Kidney (tissue), 22 donors: ENCODE measurements at places on chromosomes 4 and X. TPM values are rescaled to one million over a fixed set of nuclear protein-coding genes. Genes with fewer than 3 reads are reported as not detected.

DNA sequence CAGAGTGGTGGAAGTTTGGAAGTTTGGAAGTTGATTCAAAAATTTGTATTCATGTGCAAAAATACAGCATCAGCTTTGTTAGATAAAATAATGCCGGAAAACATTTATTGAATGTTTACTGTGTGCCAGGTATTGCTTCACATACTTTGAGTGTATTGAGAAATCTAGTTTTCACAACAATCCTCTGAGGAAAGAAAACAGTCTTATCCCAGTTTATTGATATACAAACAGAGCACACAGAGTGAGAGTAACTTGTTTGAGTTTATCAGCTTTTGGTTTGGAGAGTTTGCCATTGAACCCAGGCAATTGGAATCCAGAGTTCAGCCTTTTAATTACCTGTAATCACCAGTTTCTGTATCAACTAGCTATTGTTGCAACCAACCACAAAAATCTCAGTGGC is 127.2 kb upstream of the RPS6KA3 start:
- H3K27me3 ChIP-seq: no peaks in the 10 kb centered on the region
- H3K36me3 ChIP-seq: no peaks in the 10 kb centered on the region
- no peak overlapping the region for H3K27ac ChIP-seq
- H3K4me1 ChIP-seq: no peaks in the 10 kb centered on the region
- no peak overlapping the region for H3K4me3 ChIP-seq

- no peak overlapping the region for H3K27ac ChIP-seq
- H3K4me3 ChIP-seq: no peak overlapping the region
- H3K36me3 ChIP-seq: no peaks in the 10 kb centered on the region
- H3K27me3 ChIP-seq: no peaks in the 10 kb centered on the region
These were observed 50.8 kb downstream of the MAOA start for GRCh38 chrX:43706786-43707370.

- peaks cover 4% of the 10 kb centered on the region for H3K27me3 ChIP-seq
- no peak overlapping the region for H3K27ac ChIP-seq
- H3K4me3 ChIP-seq: no peak overlapping the region
- H3K36me3 ChIP-seq: no peaks in the 10 kb centered on the region
These were observed 55.6 kb downstream of the RTL9 start for GRCh38 chrX:110414273-110414672.

- H3K4me3 ChIP-seq: no peak overlapping the region
- DNase-seq: no peak
- no peaks in the 10 kb centered on the region for H3K4me1 ChIP-seq
- no peak overlapping the region for H3K27ac ChIP-seq
- no peaks in the 10 kb centered on the region for H3K27me3 ChIP-seq
- no peaks in the 10 kb centered on the region for H3K36me3 ChIP-seq
These were observed 64.1 kb upstream of the MAD2L1 start for GRCh38 chr4:120130786-120131185.

Gene ANAPC4
- 28.4 TPM for total RNA-seq

- no peaks in the 10 kb centered on the region for H3K36me3 ChIP-seq
- no peak for DNase-seq
- no peaks in the 10 kb centered on the region for H3K27me3 ChIP-seq
- no peak overlapping the region for H3K4me3 ChIP-seq
- no peaks in the 10 kb centered on the region for H3K4me1 ChIP-seq
- H3K27ac ChIP-seq: no peak overlapping the region
These were observed 650.8 kb upstream of the DIPK2B start for GRCh38 chrX:45851434-45851991.

DNA sequence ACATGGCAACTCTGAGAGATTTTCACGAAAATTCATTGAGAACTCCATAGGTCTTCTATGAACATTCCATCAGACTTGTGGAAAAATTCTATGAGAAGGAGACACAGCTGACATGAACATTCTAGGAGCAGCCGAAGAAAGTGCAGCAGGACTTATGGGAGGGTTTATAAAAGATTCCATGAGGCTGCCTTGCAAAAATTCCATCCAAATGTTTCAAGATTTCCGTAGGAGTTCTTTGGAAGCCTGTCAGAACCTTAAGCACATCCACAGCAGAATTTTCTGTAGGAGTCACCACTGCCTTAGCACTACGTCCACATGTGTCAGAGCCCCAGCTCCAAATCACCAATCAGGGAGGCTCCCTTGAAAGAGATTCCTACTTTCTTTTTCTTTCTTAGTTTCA is 67.0 kb upstream of the MSX1 start:
- no peak overlapping the region for H3K4me3 ChIP-seq
- no peaks in the 10 kb centered on the region for H3K36me3 ChIP-seq
- H3K4me1 ChIP-seq: no peaks in the 10 kb centered on the region

- no peak for DNase-seq
- H3K36me3 ChIP-seq: no peaks in the 10 kb centered on the region
- no peaks in the 10 kb centered on the region for H3K4me1 ChIP-seq
- no peaks in the 10 kb centered on the region for H3K27me3 ChIP-seq
These were observed 222.4 kb downstream of the KDR start for GRCh38 chr4:54902976-54903375.

Gene SLC30A9
- total RNA-seq: 70.8 TPM

DNA sequence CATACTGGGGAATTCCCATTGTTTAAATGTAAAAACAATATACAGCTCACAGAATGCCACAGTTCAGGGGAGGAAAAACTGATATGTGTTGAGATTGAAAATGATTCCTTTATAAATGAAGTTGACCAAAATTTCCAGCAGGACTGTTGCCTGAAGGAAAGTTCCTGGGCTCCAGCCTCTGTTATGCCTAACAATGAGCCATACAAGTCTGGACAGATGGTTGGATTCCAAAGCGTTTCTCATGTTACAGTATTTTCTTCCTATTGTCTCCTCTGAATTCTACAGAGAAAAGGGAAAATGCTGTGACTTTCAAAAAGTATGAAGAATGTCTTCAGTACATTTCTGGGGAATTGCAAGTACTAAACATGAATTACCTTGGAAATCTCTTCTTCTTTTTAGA is 73.3 kb downstream of the ALPK1 start:
- DNase-seq: no peak
- H3K4me1 ChIP-seq: no peaks in the 10 kb centered on the region
- no peak overlapping the region for H3K4me3 ChIP-seq
- H3K27me3 ChIP-seq: no peaks in the 10 kb centered on the region
- H3K36me3 ChIP-seq: no peaks in the 10 kb centered on the region
- H3K27ac ChIP-seq: no peak overlapping the region

- no peak for DNase-seq
- H3K27me3 ChIP-seq: no peaks in the 10 kb centered on the region
- H3K4me3 ChIP-seq: no peak overlapping the region
- no peaks in the 10 kb centered on the region for H3K36me3 ChIP-seq
These were observed 66.2 kb downstream of the BEX3 start for GRCh38 chrX:103442536-103442901.

Gene ANK2
- total RNA-seq: 21.1 TPM

DNA sequence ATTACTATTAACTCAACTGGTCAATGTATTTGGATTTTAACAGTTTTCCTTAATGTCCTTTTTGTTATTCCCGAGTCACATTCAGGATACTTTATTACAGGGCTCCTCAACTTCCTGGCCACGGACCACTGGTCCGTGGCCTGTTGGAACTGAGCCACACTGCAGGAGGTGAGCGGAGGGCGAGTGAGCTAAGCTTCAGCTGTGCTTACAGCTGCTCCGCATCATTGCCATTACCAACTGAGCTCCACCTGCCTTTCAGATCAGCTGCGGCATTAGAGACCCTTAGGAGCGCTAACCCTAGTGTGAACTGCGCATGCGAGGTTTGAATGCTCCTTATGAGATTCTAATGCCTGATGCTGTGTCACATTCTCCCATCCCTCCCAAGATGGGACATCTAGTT is 591.7 kb downstream of the CCSER1 start:
- H3K27me3 ChIP-seq: no peaks in the 10 kb centered on the region
- no peaks in the 10 kb centered on the region for H3K4me1 ChIP-seq
- no peaks in the 10 kb centered on the region for H3K36me3 ChIP-seq
- peak; percentile 84 for DNase-seq
- no peak overlapping the region for H3K27ac ChIP-seq

GRCh38 chr4:106312997-106313522 is 2.9 kb downstream of the TBCK start:
- H3K36me3 ChIP-seq: peaks cover 3% of the 10 kb centered on the region
- H3K27me3 ChIP-seq: no peaks in the 10 kb centered on the region
- DNase-seq: no peak
- no peak overlapping the region for H3K27ac ChIP-seq

GRCh38 chrX:50953832-50954231 is 43.3 kb downstream of the BMP15 start:
- no peaks in the 10 kb centered on the region for H3K4me1 ChIP-seq
- H3K27me3 ChIP-seq: no peaks in the 10 kb centered on the region
- no peak for DNase-seq
- no peak overlapping the region for H3K4me3 ChIP-seq
- H3K36me3 ChIP-seq: no peaks in the 10 kb centered on the region

- H3K4me1 ChIP-seq: no peaks in the 10 kb centered on the region
- H3K4me3 ChIP-seq: no peak overlapping the region
- no peak for DNase-seq
- no peaks in the 10 kb centered on the region for H3K36me3 ChIP-seq
- no peak overlapping the region for H3K27ac ChIP-seq
These were observed 584 bp downstream of the TMEM271 start for GRCh38 chr4:575281-576141.

DNA sequence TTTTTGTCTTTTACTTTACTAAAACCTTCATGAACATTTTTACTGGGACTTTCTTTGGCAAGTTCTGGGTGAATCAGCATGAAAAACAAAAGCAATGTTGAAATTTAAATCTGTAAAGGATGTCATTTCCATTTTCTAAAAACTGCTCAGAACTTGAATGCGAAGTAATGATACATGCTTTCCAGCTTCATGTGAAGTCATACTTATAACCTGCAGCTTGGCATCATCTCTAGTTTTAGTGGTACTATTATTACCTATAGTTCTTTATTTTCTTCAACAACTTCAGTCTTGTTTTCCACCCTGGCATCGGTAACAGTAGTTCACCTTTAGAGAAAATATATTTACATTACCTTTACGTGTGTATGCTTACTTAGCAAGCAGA is 421.4 kb upstream of the DIPK2B start:
- DNase-seq: no peak
- no peaks in the 10 kb centered on the region for H3K27me3 ChIP-seq
- no peak overlapping the region for H3K27ac ChIP-seq
- H3K36me3 ChIP-seq: no peaks in the 10 kb centered on the region
- H3K4me1 ChIP-seq: no peaks in the 10 kb centered on the region

DNA sequence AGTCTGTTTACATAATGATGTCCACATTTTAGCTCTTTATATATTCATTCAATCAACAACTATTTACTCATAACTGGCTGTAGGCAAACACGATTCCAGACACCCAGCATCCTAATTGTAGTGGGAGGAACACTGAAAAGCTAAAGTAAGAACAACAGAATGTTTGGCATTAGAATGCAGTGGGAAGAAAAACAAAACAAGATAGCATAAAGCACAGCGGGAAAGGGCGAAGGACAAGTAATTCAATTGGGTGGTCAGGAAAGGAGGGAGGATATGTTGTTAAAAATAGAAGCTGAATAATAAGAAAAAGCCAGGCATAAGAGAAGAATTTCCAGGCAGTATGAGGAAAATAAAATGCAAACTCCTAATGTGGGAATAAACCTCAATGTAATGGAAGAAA is 189.5 kb upstream of the FAT4 start:
- no peaks in the 10 kb centered on the region for H3K4me1 ChIP-seq
- no peak overlapping the region for H3K27ac ChIP-seq
- H3K4me3 ChIP-seq: no peak overlapping the region
- DNase-seq: no peak
- no peaks in the 10 kb centered on the region for H3K27me3 ChIP-seq
- no peaks in the 10 kb centered on the region for H3K36me3 ChIP-seq

- H3K36me3 ChIP-seq: no peaks in the 10 kb centered on the region
- H3K27me3 ChIP-seq: no peaks in the 10 kb centered on the region
- H3K4me3 ChIP-seq: no peak overlapping the region
These were observed 104.1 kb upstream of the BMP3 start for GRCh38 chr4:80926446-80926845.

GRCh38 chr4:25000639-25001038 is 30.1 kb downstream of the LGI2 start:
- H3K4me3 ChIP-seq: no peak overlapping the region
- no peaks in the 10 kb centered on the region for H3K4me1 ChIP-seq
- H3K36me3 ChIP-seq: no peaks in the 10 kb centered on the region
- DNase-seq: no peak
- no peaks in the 10 kb centered on the region for H3K27me3 ChIP-seq

DNA sequence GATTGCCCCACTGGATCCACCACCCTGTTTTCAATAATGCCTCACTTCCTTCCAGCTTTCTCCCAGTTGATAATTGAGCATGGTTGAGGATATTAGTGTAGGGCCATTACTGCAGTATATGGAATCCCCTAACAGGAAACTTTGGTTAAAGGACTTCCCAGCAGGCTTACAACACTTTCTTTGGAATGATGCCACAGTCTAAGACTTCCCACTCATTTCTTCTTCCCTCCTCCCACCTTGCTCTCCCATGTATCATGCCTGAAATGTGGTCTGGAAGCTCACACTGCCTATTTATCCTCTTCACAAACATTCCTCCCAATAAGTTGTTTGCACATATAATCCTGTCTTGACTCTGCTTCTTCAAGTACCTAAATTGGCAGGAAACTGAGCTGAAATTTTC is 863.3 kb downstream of the CENPC start:
- H3K4me1 ChIP-seq: no peaks in the 10 kb centered on the region
- no peak overlapping the region for H3K27ac ChIP-seq

Gene PCDH7
- total RNA-seq: 10.2 TPM

Gene CC2D2A
- total RNA-seq: 26.7 TPM

GRCh38 chrX:103483720-103484119 is 35.6 kb downstream of the RAB40A start:
- H3K4me3 ChIP-seq: no peak overlapping the region
- peaks cover 2% of the 10 kb centered on the region for H3K27me3 ChIP-seq
- H3K27ac ChIP-seq: no peak overlapping the region
- DNase-seq: no peak

- DNase-seq: no peak
- H3K27me3 ChIP-seq: no peaks in the 10 kb centered on the region
- H3K36me3 ChIP-seq: no peaks in the 10 kb centered on the region
- H3K4me3 ChIP-seq: no peak overlapping the region
These were observed 576.8 kb upstream of the SMIM31 start for GRCh38 chr4:164177153-164177552.

DNA sequence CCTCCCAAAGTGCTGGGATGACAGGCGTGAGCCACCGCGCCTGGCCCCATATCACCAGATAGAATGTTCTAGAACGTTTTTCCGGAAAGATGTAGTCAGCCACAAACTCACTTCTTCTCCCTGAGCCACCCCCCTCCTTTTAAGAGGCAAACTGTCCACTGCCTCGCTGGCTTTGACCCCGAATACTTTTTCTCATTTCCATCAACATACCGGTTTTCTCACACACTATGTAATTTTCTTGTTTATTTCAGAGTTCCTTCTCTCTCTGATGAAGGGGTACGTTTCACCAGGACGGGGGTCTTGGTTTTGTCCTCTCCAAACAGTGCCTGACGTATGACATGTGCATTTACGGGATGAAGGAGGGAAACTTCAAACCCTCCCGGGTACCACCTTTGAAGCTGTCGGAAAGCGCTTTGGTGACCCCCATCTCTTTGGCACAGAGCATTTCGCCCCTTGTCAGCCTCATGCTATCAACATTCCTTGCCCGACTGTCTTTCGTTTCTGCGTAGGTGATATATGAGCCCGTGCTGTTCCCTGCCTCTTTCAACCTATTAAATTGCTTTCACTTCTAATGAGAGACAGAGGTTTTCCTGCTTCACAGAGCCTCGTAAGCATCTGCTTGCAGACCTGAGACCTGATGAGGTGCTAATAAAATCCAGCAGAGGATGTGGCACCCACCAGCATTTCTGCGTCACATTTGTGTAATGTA is 73.8 kb downstream of the CRLF2 start:
- H3K27ac ChIP-seq: no peak overlapping the region
- no peaks in the 10 kb centered on the region for H3K36me3 ChIP-seq
- H3K4me3 ChIP-seq: no peak overlapping the region
- H3K27me3 ChIP-seq: no peaks in the 10 kb centered on the region
- no peak for DNase-seq
